ENCODE measurements at places on chromosomes 2 and 18.
A peak's percentile ranks its signal among the peaks of the same experiment; 100 is the strongest.

DNA sequence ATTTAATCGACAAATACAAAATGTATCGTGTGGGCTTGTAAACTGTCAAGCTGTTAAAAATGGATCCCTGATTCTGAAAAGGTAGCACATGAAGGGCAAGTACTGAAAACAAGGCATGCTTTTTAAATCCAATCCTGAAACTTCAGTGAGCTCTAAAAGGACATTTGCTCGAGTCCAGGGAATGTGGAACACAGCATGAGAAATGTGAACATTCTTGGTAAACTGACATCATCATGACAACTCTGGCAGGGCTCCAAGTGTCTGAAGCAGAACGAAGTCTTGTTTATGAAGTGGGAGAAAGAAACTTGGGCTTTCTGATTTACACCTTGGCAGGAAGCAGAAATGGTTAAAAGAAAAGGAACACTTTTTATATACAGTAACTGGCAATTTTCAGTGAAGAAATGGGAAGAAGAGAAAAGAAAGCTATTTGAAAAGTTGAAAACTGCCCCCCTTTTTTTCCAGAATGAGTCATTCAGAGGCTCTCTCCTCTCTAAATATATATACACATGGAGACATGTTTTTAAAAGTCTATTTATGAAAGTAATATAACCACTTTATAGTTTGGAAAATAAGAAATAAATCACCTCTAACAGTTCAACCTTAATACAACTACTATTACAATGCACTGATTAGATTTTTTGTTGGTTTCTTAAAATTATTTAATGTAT is 120.8 kb downstream of the GAREM1 start:
- peak; percentile 80 for DNase-seq

- DNase-seq: no peak
Measured at GRCh38 chr2:207718521-207718920, 7.1 kb downstream of the CCNYL1 start.

GRCh38 chr2:35428548-35428947 is 927.0 kb upstream of the CRIM1 start:
- DNase-seq: no peak

DNA sequence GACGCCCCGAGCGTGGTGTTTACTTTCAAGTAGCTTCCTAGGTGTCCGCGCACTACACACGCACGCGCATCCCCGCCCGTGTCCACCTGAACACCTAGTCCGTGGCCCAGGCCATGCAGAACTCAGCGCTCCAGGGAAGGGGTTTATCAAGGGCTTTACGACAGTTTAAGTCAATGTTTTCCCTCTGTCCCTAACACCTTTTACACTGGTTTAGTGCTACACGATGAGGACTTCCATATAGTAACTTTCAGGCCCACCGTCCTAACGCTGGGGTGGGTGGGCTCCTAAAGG is 1.4 kb upstream of the BCL2 start:
- no peak for DNase-seq

- no peak for DNase-seq
Measured at GRCh38 chr2:17160594-17160993, 357.6 kb downstream of the RAD51AP2 start.

DNA sequence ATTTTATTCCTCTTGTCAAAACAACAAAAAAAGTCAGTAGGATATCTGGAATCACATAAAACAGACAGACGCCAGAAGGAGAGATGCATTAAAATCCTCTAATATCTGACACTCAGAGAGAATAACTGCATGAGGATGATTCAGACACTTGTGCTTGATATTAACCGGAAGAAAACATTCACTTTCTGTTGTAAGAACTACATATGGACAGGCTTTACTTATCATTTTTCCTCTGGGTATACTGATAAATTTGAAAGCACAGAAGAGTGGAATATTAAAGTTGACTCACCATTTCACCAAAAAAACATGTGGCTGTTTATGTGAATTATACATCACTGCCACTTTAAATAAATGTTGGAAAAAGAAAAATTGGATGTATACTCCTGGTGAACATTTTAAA is 589.1 kb upstream of the CDH2 start:
- DNase-seq: no peak

- no peak for DNase-seq
Measured at GRCh38 chr2:188466761-188467160, 175.1 kb downstream of the GULP1 start.

DNA sequence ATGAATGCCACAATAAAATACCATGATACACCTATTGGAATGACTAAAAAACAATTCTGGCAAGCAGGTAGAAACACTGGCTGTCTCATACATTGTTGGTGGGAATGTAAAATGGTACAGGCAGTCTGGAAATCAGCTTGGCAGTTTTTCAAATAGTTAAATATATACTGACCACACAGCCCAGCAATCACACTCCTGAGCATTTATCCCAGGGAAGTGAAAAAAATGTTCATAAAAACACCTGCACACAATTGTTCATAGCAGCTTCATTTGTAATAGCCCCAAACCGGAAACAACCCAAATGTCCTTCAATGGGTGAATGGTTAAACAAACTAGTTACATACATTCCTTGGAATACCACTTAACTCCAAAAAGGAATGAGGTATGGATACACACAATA is 137.2 kb downstream of the TFCP2L1 start:
- DNase-seq: no peak

DNA sequence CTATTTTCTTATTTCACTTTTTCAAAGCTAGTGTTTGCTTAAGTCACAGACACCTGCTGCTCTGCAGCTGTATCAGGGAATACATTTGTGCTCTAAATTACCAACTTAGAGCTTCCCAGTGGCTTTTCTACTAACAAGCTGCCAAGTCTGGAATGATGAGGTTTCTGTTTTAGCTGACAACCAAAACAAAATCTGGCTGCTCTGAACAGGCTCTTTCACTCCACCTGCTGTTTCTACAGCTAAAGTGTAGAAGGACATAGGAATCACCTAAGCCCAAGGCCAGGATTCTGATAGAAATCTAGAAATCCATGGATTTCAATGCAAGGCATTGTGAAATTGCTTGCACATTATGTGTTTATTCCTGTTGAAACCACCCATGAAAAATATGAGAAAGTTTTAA is 201.2 kb downstream of the SUCLG1 start:
- DNase-seq: no peak

DNA sequence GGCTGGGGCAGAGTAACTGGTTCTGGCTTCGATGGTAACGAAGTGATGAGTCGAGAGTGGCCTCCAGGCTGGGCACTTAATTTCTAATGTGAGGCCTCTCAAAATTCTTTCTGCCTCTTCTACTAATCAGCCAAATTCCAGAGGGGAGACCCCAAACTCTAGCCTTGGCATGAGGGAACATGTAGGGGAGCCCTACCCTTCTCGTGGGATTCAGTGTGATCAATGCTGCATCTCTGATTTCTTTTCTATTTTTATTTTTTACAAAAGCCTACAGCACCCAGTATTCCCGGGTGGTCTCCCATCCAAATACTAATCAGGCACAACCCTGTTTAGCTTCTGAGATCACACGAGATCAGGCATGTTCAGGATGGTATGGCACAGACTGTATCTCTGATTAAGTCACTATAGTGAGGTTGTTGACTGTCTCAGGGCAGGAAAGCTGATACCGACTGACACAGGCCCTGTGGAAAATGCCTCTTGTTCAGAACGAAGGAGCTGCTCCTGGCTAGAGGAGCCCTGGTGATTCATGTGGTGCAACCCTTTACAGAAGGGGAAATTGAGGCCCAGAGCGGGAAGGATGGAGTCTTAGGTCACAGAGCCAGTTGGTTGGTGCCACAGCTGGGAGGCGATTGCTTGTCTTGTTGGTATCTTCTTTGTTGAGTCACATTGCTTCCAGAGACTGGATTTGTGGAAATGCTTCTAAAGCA is 126.3 kb upstream of the HS6ST1 start:
- DNase-seq: peak; percentile 8

- DNase-seq: no peak
Measured at GRCh38 chr18:34223164-34223892, 1.4 kb downstream of the NOL4 start.

DNA sequence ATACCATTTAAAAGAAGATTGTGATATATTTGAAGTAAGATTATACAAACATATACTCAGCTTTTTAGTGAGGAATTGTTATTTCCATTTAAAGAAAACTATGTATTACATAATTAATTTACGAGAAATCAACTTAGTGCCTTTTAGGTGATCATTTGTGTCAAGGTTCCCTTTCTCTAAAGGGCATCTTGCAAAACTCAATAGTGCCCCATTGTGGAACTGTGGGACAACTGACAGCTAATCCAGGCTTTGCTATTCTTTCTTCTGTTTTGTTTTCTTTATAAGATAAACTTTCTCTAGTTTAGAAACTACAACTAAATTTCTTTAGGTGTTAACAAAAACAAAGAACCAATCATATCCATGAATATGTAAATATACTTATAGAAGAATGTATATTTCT is 24.3 kb upstream of the VIT start:
- DNase-seq: no peak

- DNase-seq: no peak
Measured at GRCh38 chr2:212520340-212520739, 18.3 kb downstream of the ERBB4 start.

DNA sequence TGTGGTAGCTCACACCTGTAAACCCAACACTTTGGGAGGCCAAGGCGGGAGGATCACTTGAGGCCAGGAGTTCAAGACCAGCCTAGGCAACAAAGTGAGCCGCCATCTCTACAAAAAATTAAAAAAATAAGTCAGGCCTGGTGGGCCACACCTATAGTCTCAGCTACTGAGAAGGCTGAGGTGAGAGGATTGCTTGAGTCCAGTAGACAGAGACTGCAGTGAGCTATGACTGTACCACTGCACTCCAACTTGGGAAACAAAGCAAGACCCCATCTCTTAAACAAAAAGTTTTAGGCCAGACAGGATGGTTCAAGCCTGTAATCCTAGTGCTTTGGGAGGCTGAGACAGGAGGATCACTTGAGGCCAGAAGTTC is 69.8 kb upstream of the IL1R2 start:
- no peak for DNase-seq

DNA sequence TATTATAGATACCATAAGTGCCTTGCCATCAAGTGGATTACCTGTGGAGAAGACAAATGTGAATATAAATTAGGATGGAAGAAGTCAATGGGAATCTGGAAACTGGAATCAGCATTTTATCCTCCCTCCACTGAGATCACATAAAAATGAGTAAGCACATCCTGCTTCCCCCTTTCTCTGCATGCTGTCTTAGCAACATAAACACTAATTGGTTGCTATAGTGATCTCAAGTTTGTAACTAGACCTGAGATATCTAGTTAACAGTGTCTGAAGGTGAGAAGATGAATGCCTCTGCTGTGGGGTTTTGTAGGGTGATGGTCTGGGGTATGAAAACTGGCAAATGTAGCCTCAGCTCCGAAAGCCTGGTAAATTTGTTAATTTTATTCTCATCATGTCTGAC is 1357.5 kb upstream of the CELF4 start:
- no peak for DNase-seq

- no peak for DNase-seq
Measured at GRCh38 chr2:190532581-190532980, 1.9 kb downstream of the NEMP2 start.

DNA sequence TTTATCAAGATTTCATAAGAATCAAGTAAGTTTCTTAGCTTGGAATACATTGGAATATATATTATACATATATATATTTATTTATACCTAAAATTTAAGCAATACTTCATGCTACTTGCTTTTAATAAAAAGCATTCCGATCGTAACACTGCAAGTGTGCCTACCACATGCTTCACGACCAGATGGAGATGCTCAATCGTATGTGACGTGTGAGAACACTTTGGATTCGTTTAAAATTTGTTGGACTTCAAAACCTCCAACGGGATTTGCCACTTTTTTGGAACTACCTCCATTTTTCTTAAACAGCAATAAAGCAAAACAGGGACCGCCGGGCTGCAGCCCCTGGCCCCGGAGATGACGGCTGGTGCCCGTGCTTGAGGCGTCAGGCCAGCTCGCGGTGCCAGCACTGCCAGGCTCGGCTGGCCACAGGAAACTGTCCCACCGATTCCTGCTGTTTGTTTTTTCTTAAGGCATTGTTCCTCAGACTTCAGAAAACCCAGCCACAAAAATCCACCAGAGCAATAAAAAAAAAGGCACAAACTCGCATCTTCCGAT is 204.1 kb downstream of the TWIST2 start:
- DNase-seq: no peak

GRCh38 chr2:127046579-127046978 is 60.4 kb downstream of the BIN1 start:
- peak; percentile 35 for DNase-seq

DNA sequence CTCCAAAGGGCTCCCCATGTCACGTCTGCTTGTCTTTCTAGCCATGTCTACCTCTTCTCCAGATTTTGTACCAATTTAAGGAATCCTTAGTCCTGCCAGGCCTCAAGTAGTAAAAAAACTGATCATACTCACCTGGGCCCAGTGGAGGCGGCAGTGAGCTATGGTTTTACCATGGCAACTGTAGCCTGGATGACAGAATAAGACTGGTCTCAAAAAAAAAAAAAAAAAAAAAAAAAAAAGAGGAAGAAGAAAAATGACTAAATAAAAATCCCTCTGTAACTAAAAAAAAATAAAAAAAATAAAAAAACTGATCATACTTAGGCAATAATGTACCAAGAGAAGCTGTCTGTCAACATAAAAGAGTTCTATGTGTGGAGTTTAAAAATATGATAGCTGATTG is 221.6 kb downstream of the NR4A2 start:
- no peak for DNase-seq

DNA sequence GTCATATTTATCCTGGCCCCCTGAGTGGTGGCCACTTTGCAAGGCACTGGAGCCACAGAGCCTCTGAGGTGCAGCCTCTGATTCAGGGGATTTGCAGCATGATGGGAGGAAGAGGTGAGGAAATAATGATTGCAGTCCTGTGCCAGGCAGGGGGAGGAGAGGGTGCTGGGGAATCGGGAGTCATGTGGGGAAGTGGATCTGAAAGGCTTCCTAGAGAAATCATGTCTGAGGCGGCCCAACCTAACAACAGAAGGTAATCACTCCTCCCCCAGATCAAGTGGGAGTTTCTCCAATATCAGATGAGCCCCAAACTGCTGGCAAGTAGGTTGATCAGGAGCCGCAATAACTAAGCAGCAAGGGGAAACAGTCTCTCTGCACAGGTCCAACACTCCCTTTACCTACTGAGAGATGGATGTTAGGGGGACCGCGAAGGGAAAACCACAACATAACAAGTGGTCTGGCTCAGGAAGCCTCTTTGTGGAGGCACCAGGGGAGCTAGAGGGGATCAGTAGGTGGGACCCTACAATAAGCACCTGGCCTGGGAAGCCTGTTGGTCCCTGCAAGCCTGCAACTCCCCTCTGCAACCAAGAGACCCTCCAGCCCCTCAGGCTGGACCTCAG is 71.8 kb upstream of the NPAS2 start:
- no peak for DNase-seq

Measured in left hindlimb (tissue), 1 donor.